ENCODE measurements at places on chromosomes 3 and 15.

GRCh38 chr3:22660606-22661005 lies 542.5 kb upstream of the UBE2E2 start:
- no peak for DNase-seq

DNA sequence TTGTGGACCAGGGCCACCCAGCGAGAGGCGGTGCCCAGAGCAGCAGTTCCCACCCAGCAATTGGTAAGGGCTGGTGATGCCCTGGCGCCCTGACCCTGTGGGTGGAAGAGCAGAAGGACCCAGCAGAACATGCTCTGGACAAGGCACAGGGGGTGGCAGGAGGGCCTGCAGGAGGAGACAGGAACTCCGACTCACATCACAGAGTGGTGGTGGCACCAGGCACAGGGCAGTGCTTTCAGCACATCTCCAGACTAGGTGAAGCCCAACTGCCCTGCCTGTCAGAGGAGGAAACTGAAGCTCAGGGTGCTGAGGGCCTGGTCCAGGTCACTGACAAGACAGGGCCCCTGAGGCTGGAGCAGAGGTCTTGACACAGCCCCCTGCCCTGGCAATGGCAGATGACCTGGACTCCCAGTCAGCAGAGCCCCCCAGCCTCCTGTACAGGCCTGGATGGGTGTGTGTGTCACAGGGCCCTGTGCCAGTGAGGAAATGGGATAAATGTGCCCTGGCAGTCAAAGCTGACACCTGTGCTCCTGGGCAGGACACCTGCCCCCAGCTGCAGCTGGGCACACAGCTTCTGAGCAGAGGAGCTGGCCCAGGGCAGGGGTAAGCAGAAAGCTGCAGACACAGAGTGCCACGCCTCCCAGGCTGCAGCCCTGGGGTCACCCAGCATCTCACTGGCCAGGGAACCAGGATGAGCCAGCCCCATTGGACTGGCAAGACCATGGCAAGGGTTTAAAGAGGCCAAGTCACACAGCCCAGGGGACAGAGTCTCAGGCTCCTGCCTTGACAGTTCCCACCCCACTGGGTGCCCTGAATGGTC lies 11.4 kb downstream of the KLF15 start:
- DNase-seq, result no peak

- no peak for DNase-seq
Measured at GRCh38 chr3:129228891-129229585, 20.4 kb upstream of the COPG1 start.

DNA sequence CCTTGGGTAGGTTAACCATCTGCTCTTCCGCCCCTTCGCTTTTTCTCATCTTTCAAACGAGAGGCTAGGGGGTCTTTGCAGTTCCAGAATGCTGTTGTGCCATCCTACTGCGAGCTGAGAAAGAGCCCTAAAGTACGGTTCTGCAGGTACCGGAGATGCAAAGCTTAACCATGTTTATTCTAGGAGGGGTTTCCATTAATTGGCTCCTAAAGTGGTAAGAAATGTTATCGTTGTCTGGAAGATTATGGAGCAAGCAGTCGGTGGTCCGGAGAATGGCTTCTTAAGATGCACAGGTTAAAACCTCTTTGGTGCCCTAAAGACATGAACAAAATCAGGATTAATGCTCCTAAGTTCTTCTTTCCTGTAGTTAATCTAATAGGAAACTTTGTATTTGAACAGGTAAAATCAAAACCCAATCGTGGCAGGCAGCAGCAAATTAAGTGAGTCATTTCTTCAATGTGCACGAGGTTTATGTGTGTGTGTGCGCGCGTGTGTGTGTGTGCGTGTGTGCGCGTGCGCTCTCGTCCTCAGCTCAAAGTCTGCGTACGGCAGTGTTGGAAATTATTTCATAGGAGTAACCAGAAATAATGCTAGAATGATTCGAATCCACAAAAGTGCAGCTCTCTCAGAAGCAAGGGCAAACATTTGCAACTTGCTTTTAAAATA lies 772 bp downstream of the FAM81A start:
- DNase-seq, result no peak

GRCh38 chr3:10377148-10377725 lies 56.3 kb upstream of the SEC13 start:
- no peak for DNase-seq

GRCh38 chr3:194732617-194733016 lies 46.9 kb downstream of the FAM43A start:
- no peak for DNase-seq

GRCh38 chr15:75030424-75030823 lies 7.0 kb downstream of the PPCDC start:
- no peak for DNase-seq

GRCh38 chr3:195140410-195140809 lies 130.5 kb downstream of the XXYLT1 start:
- no peak for DNase-seq

- DNase-seq, result no peak
Measured at GRCh38 chr3:121957674-121958415, 63.6 kb downstream of the SLC15A2 start.

- DNase-seq, result no peak
Measured at GRCh38 chr3:24923570-24923969, 428.9 kb upstream of the THRB start.

GRCh38 chr15:76217029-76217881 lies 94.0 kb downstream of the ETFA start:
- no peak for DNase-seq

DNA sequence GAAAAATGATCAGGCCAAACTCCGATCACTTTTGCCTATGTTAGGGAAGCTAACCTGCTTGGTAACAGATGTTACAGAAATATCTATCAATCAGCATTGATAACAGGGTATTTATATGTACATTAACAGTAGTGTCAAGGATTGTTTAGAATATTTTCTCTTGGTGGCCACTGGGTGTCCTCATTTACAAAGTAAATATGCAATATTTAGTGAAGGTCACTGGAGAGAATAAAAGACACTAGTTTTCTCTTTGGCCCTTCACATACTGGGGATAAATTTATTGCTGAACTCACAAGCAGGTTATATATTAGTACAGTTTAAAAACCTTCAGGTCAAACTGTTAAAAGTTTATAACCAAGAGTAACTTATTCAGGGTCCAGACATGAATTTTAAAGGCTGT lies 69.0 kb downstream of the TIGIT start:
- DNase-seq, result no peak

All from cortex of kidney (tissue), 1 donor.